ENCODE measurements at places on chromosomes 16 and 17.

DNA sequence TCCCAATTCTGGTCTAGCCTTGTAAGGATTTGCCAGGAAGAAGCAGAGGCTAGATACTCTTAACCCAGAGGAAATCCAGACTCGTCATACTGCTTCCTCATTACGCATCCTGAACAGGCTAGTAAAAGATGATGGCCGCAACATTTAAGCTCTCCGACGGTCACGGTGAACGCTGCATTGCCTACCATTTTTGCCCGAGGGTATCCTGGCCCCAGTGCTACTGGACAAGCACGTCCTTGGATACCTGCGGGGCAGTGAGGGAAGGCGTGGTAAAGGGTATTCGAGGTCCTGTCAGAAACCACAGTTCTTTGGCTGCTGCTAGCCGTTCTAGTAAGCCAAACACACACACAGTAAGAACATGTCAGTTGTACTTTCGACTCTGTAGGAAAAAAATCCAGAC is 36.6 kb downstream of the METTL16 start:
- no peak for DNase-seq

DNA sequence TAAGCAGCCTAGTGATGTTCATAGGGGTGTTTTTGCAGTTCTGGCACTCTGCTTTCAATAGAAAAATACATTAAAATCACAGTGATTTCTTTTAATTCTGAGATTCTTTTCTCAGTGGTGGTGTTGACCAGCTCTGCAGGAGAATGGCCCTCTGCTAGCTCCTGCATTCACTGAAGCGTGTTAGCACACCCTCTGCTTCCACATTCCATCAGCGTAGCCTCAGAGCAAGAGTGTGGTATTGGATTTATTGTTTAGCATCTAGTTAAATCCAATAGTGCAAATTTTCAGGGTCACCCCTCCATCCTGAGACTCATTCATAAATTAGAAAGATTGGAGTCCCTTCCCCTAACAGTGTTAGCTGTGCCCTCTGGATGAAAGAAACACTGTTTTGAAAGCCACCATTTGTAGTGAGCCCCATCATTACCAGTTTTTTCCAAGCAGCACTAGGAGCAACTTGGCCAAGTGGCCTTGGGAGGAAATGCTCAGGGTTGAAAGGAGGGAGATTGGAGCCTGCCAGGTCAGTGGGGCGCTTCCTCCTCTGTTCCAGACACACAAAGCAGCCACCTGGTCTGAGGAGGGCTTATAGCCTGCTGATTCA is 45.7 kb downstream of the B9D1 start:
- no peak for DNase-seq

GRCh38 chr17:47413872-47414271 is 90.1 kb downstream of the EFCAB13 start:
- no peak for DNase-seq

DNA sequence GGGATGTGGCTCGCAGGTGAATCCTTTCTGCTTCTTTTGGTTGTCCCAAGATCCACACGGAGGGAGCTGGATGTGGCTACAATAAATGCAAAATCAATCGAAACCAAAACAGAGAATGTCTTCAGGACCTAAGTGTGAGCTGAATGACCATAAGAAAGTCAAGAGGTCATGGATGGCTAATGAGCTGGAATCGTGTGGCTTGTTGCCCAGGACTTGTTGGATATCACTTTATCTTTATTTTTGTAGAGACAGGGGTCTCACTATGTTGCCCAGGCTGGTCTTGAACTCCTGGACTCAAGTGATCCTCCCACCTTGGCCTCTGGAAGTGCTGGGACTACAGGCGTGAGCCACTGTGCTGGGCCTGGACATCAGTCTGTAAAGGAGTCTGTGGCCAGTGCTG is 326.8 kb upstream of the N4BP1 start:
- no peak for DNase-seq

GRCh38 chr16:50314665-50315064 is 48.3 kb downstream of the ADCY7 start:
- DNase-seq = no peak

GRCh38 chr17:58605986-58606385 is 85.9 kb downstream of the TEX14 start:
- no peak for DNase-seq

- DNase-seq = peak; percentile 84
Observed at GRCh38 chr16:637081-638018, 1.2 kb upstream of the METTL26 start.

DNA sequence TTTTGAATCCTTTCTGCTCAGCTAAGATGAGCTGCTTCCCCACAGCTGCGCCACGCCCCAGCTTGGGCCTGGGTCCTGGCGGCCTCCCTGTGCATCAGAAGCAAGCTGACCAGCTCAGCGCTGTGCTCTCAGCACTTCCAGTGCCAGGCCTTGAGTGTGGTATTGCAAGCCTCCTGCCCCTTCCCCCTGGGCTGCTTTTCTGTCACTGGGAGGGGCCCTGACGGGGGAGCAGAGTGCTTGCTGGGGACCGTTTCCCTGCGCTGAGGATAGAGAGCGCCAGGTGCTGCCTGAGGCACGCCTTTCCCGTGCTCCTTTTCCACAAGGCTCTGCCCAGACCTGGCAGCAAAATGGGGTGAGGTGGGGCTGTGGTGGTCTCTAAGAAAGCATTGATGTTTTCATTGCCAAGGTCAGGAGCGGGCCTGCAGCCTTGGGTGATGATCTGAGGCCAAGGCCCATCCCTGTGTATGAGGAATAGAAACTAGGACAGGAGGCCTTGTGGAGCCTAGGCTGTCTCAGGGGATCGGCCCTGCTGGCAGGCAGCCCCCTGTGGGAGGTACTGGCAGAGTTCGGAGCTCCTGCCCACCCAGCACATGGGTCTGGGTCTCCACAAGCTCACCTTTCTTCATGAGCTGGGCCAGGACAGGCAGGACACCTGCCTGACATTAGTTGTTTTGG is 29.7 kb downstream of the POLR3E start:
- DNase-seq = no peak

- DNase-seq = no peak
Observed at GRCh38 chr16:73190256-73190655, 142.3 kb upstream of the ZFHX3 start.

DNA sequence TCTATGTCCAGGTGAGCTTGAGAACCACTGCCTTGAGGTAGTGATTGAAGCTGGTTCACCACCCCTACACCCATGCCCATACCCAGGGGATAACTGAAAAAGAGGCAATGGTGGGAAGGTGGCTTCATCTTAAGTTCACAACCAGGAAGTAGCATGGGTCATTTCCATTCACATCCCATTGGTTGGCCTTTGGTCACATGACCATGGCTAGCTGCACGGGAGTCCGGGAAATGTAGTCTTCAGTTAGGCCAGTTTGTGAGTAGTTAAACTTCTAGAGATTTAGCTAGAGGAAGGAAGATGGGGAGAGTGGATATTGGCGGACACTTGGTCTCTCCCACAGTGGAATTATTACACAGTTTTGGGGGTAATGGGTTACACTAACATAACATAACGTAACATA is 92.9 kb downstream of the RGS9 start:
- DNase-seq = no peak

GRCh38 chr17:7334938-7335538 is 1.3 kb upstream of the ACAP1 start:
- no peak for DNase-seq

- DNase-seq = no peak
Observed at GRCh38 chr16:88482630-88483391, 29.7 kb downstream of the ZFPM1 start.

- DNase-seq = no peak
Observed at GRCh38 chr17:7711051-7711755, 6.2 kb downstream of the EFNB3 start.

GRCh38 chr16:9567666-9568065 is 476.2 kb downstream of the HAPSTR1 start:
- DNase-seq = no peak

- DNase-seq = no peak
Observed at GRCh38 chr16:22693638-22694340, 120.2 kb upstream of the HS3ST2 start.

GRCh38 chr16:47995354-47995753 is 160.4 kb downstream of the ABCC12 start:
- no peak for DNase-seq

DNA sequence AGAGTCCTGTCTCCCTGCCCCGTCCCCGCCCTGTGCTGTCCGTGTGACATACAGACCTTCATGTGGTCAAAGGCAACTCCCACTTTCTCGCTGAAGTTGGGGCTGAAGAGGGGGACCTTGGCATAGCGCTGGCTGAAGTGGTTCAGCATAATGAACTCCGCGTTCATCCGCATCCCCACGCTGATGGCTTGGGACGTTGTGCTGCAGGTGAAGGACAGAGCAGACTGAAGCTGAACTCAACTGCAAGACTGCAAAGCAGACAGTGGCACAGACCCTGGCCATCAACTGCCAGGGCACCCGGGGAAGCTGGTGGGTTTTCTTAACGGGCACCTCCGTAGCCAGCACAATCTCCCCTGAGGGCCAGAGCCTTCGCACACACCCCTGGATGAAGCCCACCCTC is 24.2 kb downstream of the ELAC2 start:
- DNase-seq = no peak

GRCh38 chr17:36978810-36979564 is 30.2 kb downstream of the AATF start:
- DNase-seq = no peak

GRCh38 chr17:34252095-34252443 is 3.0 kb upstream of the CCL2 start:
- DNase-seq = no peak

DNA sequence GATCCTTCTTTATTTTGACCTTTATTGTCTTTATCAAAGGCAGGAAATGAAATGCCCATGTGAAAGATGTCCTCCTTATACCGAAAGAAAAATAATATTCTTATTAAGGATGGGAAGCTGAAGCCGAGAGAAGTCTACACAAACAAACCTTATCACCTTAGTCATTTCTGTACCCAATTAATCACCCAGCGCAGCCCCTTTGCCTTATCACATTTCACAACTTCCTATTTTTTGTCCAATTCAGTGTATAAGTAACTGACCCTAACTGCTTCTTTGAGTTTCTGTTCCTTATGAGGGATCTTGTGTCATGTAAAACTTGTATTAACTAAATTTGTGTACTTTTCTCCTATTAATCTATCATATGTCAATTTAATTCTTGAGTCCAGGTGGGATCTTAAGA is 16.4 kb upstream of the CCL23 start:
- no peak for DNase-seq

DNA sequence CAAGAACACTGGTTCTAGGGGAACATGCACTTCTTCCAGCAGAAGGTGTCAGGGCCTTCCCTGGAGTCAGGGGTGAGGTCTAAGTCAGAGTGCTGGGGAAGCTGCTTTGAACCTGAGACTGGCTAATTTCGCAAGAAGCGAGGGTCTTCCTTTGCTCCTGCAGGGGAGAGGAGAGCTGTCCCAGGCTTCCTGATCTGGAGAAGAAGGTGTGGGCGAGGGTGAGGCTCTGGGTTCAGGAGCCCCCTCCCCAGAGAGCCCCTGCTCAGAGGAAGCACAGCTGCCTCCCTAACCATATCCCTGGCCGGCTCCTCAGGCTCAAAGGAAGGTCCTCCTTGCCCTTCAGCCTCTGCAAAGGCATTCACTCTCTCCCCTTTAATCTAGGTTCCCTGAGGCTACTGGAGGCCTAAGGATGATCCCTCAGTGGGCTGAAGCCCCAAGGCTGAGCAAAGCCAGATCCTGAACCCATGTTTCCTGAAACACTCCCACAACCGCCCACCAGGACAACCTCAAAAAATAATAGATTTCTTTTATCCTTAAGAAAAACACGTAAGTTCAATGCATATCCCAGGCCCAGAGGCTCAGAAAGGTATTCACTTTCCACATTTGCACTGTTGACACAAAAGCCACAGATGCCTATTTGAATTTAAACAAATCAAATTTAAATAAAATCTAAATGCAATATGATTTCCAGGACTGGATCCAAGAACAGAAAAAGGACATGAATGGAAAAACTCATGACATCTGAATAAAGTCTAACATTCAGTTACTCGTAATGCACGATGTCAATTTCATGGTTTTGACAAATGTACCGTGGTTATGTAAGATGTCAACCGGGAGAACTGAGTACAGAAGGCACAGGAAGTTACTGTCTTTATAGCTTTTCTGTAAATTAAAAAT is 71.5 kb upstream of the RCVRN start:
- DNase-seq = no peak

GRCh38 chr17:72406498-72406897 is 285.7 kb downstream of the SOX9 start:
- no peak for DNase-seq

DNA sequence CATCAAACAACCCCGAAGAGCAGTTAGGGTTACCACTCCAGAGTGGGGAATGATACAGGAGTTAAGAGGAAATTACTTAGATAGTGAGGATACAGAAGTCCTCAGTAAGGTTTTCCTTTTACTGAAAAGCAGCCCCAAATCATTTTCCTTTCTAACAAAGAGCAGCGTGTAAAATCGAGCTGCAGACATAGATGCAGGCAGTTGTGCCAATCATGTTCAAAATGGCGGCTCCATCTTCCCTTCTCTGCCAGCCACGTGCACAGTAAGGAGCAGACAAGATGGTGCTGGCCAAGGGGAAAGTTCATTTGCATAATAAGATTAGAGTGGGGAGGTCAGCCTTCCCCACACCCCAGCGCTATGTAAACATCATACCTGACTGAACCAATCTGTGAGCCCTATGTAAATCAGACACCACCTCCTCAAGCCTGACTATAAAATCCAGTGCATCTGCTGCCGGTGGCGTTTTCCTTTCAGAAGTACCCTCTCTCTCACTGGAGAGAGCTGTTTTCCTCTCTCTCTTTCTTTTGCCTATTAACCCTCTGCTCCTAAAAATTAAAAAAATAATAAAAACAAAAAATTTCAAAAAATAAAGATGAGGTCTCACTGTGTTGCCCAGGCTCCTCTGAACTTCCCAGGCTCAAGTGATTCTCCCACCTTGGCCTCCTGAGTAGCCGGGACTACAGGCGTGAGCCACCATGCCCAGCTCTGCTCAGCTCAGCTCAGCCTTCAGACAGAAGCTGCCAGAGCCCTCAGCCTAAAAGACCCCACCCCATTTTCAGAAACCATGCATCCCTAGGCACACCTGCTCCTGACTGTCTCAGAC is 2.6 kb upstream of the SRL start:
- DNase-seq = no peak

DNA sequence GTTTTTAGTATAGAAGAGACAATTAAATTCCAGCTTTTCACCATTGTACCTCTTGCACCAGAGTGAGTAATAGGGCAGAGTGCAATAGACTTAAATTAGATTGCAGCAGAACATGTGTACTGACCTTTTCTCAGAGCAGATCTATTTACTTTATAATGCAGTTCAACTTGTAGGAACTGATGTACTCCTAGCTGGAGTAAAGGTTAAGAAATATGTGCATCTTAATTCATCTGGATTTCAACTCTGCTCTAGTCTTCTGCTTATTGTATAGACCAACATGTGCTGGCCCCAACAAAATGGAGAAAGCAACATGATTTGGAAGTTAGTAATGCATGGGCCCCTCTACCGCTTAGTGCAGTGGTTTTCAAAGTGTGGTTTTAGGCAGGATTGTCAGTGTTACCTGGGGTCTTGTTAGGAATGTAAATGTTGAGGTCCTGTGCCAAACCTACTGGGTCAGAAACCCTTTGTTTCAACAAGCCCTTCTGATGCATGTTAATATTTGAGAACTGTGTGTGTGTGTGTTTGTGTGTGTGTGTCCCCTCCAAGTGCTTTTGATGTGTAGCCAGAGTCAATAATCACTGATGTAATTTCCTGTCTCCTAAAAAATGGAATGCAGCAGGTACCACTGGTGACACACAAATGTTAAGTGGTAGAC is 138.6 kb downstream of the TOX3 start:
- DNase-seq = no peak

- no peak for DNase-seq
Observed at GRCh38 chr16:50207652-50208051, 54.5 kb downstream of the TENT4B start.
